ENCODE measurements at places on chromosomes 16 and 17.

DNA sequence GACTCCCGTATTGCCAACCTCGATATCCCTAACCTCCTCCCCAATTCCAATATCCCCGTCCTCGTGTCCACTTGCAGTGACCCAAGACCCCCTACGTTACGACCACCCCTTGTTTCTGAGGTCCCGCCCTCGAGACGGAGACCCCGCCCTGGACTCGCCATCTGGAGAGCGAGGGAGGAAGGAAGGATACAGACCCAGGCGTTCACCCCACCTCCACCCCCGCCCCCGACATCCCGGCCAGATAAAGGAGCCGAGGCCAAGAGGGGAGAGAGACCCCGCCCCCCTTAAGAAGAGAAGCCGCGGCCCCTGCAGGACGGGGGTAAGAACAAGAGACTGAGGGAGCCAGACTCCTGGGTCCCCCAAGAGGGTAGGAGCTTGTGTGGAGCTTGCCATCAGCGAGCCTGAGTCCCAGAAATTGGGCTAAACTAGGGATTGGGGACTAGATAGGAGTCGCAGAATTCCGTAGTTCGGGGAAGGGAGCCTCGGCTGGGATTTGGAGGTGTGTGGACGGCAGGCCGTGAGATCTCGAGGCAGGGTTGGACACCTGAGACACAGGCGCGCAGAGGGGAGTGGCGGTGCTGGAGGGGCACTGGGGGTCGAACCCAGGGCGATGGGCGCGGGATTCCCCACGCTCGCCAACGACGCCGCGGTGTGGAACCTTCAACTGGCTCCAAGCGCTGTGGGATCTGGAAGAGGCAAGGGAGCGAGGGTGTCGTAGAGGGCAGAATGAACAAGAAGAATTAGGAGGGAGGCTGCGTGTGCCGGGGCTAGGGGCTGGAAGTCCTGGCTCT, at the start of gene BCL6B:
Gene BCL6B, plus strand, starts transcription at position 270 of the 791 bp plus-strand sequence. CDS start 622 bp downstream, outside the sequence.
- DNase-seq, result no peak

GRCh38 chr16:26505496-26505895, 561.2 kb upstream of the C16orf82 start:
- no peak for DNase-seq

DNA sequence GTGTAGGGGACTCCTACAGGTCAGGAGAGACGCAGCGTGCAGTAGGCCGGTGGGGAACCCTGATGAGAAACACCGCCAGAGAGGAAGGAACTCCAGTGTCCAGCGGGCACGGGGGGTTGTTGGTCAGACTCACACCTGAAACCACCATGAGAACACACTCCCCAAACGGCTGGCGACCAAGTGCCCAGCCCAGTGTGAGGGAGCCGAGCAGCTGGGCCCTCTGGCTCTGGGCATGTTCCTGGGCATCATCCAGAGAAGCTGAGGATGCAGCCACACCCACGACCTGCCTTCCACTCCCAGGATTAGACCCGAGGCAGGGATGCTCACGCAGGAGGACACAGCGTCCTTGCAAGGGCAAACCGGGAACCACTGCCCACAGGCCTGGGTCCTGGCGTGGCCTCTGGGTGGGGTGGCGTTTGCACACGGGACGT, 108.3 kb upstream of the ZNF750 start:
- no peak for DNase-seq

GRCh38 chr16:2329532-2329931, 11.0 kb downstream of the ABCA3 start:
- no peak for DNase-seq
